Activated T-cell treated with anti-CD3 and anti-CD28 coated beads for 48 hours (primary cell): ENCODE measurements at places on chromosomes 3 and 15.

- no peak for DNase-seq
These were observed 63.8 kb downstream of the MRPL46 start for GRCh38 chr15:88403351-88403791.

- no peak for DNase-seq
These were observed 284.5 kb upstream of the MME start for GRCh38 chr3:154795582-154795981.

GRCh38 chr3:134677196-134677986 lies 26.6 kb upstream of the KY start:
- peak; percentile 3 for DNase-seq

- no peak for DNase-seq
These were observed 6.2 kb upstream of the CCDC80 start for GRCh38 chr3:112647122-112647521.

DNA sequence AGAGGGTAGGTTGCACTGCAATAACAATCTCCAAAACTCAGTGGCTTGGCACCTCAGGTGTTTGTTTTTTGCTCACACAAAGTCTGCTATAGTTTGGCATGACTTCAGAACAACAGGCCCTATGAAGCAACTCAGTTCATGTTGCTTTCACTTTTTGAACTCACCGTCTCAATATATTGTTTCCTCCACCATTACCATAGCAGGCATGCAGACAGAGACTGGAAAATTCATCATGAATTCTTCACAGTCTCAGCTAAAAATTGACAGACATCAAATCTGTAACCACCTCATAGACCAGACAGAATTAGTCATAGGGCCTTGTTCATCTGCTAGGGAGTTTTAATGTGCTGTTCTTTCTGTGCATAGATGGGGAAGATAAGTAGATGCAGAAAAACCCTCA lies 161.4 kb upstream of the POU1F1 start:
- DNase-seq = no peak

- no peak for DNase-seq
These were observed 118.8 kb upstream of the GALNT15 start for GRCh38 chr3:16055606-16056211.
